ENCODE measurements at places on chromosomes 3 and 15. TPM values are rescaled to one million over a fixed set of nuclear protein-coding genes. Genes with fewer than 3 reads are reported as not detected.

OR4F15 gene
- total RNA-seq: not detected

GP9 gene
- total RNA-seq: not detected

DNAJA4 gene
- total RNA-seq: 0.14 TPM

CCR9 gene
- total RNA-seq: not detected

GRAMD2A gene
- 0.77 TPM for total RNA-seq

CCDC13 gene
- 1.3 TPM for total RNA-seq

CPEB1 gene
- total RNA-seq: 18.5 TPM

WDR93 gene
- not detected for total RNA-seq

PPM1L gene
- total RNA-seq: 6.3 TPM

ZMAT3 gene
- 89.1 TPM for total RNA-seq

AQR gene
- 24.0 TPM for total RNA-seq

TMEM45A gene
- 49.7 TPM for total RNA-seq

PCSK6 gene
- 1.3 TPM for total RNA-seq

LRTM1 gene
- total RNA-seq: not detected

DUOX1 gene
- total RNA-seq: 0.26 TPM

CCK gene
- total RNA-seq: not detected

CPN2 gene
- not detected for total RNA-seq
